ENCODE measurements at places on chromosomes 1 and 21.

GRCh38 chr21:38623552-38623951 lies 125.3 kb upstream of the ERG start:
- no peak for DNase-seq

DNA sequence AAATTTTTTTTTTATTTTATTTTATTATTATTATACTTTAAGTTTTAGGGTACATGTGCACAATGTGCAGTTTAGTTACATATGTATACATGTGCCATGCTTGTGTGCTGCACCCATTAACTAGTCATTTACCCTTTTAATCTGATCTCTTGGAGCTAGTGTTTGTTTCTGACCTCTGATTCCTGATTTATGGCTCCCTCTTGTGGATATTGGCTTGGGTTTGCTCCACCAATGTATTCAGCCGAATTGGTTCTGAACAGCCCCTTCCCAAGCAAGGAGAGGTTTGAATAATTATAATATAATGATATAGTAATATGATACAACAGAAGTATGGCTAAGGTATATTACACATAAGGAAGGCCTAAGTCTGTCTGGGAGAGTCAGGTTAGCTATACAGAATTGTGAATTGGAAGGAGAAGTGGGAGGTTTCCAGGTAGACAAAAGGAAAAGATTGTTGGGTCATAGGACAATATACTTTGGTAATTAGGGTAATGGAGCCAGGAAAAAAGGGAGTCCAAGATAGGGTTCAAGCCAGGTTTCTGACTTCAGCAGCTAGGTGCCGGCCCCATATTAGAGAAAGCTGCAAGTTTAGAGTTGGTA lies 53.1 kb upstream of the HMCN1 start:
- DNase-seq = peak; percentile 67

DNA sequence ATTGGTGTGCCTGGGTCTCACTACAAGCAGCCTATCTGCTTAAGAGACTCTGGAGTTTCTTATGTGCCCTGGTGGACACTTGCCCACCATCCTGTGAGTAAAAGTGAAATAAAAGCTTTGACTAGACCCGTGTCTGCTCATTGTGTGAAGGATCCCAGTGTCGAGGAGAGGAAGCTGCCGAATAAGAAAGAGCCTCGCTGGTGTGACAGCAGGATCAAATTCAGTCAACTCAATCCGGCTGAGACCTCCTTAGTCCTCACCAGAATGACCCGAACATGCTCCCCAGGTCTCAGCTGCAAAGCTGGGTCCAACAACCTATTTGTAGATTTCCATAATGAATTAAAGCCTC lies 14.8 kb downstream of the CD2 start:
- DNase-seq = no peak

GRCh38 chr1:187396226-187396625 lies 567.5 kb downstream of the PLA2G4A start:
- DNase-seq = peak; percentile 25

GRCh38 chr1:247528812-247529474 lies 7.3 kb downstream of the OR2C3 start:
- no peak for DNase-seq

GRCh38 chr1:96384611-96385010 lies 337.0 kb upstream of the PTBP2 start:
- DNase-seq = no peak

DNA sequence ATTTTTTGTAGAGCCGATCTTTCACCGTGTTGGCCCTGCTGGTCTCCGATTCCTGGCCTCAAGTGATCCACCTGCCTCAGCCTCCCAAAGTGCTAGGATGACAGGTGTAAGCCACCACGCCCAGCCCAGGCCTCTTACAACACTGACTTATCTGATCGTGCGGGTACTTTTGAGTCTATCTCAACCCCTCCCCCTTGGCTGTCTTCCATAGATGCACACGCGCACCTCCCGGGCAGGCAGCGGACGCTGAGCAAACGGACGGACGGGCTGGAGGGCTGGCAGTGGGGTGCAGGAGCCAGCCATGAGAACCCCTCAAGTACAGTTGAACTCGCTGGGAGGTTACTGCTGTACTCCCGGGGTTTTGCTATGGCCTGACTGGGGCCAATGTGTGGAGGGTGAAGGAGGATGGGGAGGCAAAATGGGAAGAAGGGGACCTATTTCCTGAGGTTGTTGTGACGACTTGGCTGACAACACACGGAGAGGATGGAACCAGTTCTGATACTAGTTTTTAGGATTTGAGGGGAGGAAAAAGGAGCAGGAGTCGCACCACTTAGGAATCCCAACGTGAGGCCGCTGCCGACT lies 959 bp downstream of the CD58 start:
- peak; percentile 79 for DNase-seq

GRCh38 chr1:191671236-191671635 lies 487.0 kb upstream of the RGS18 start:
- DNase-seq = no peak

- DNase-seq = no peak
Measured at GRCh38 chr1:226688056-226688748, 50.9 kb downstream of the ITPKB start.

DNA sequence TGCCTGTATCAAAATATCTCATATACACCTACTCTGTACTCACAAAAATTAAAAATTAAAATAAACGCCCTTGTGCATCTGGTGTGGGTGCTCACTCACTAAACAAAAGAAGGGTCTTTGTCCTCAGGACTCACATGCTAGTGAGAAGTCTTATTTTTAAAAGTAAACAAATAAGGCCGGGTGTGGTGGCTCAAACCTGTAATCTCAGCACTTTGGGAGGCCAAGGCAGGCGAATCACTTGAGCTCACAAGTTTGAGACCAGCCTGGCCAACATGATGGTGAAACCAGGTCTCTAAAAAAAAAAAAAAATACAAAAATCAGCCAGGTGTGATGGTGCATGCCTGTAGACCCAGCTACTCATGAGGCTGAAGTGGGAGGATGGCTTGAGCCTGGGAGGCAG lies 51.5 kb downstream of the BCAR3 start:
- DNase-seq = no peak

GRCh38 chr1:232891071-232891470 lies 59.3 kb upstream of the NTPCR start:
- no peak for DNase-seq

DNA sequence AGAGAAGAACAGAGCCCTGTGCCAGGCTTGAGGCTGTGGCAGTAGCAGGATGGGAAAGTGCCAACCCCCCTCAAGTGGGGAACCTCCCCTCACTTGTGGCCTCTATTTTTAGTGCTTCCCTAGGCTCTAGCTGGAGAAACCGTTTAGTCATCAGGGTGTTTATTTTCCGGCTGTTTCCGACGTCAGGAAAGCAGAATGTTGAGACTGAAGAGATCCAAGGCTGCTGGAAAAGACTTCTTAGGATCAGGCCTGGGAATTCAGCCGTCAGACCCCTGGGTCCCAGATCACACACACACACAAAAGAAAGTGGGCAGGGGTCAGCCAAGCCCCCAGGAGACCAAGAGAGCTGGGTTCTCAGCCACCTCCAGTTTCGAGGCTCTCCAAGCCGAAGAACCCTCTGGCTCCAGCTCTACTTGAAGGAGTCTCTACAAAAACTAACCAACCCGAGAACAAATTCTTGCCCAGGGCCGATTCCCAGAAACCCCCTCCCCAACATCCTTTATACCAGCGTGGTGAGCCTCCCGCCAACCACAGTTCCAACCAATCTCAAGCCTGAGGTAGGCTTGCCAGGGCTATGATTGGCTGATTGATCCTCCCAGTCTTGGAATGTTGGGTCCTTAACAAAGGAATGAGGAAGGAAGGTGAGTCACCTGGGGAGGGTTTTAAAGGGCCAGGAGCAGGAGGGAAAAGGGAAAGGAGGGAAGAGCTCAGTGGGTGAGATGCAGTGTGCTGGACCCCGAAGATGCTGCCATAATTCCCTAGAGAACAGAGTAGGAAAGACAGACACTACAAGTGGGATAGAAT lies 2.5 kb upstream of the MEF2D start:
- peak; percentile 87 for DNase-seq

- no peak for DNase-seq
Measured at GRCh38 chr1:87045761-87046304, 131.4 kb downstream of the HS2ST1 start.

DNA sequence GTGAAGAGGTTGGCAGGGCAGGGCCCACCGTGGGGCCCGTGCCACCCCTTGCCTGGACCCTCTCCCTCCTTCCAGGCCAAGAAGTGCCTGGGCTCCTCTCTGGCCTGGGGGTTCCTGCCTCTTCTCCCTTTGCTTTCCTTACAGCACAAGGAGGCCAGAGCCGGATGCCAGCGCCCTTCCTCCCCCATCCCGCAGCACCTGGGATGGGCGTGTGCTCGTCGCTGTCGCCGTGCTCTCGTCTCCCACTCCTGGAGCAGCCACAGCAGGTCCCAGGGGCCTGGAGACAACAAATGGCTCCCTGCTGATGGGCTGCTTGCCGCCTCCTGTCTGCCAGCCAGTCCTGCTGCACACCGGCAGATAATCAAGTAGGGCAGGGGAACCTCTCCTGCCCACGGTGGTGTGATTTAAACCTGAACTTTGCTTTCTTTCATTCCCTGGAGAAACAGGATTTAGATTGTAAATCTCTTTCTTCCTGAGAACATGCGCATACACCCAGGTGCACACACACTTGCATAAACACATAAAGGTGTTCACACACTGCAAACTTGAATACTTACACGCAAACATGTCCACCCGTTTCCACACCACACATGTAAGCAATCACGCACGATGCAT lies 50.8 kb upstream of the POU3F1 start:
- no peak for DNase-seq

DNA sequence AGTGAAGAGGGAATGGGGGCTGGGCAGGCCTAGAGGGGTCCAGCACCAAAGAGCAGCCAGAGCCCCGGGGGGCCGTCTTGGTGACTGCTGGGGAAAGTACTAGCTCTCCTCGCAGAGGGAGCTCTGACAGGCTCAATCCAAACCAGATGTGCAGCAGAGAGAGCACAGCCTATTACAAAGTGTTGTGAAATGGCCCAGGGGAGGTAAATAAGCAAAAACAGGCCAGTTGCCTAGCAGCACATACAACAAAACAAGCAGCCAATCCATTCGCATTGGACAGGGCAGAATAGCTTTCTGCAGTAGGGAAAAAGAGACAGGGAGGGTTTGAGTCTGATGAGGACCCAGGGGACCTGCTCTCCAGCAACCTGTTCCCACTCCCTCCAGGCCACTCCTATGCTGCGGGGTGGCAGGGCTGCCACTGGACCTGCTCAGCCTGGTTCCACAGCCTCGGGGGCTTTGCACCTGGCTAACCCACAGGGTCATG lies 239.6 kb upstream of the FGGY start:
- DNase-seq = peak; percentile 95

DNA sequence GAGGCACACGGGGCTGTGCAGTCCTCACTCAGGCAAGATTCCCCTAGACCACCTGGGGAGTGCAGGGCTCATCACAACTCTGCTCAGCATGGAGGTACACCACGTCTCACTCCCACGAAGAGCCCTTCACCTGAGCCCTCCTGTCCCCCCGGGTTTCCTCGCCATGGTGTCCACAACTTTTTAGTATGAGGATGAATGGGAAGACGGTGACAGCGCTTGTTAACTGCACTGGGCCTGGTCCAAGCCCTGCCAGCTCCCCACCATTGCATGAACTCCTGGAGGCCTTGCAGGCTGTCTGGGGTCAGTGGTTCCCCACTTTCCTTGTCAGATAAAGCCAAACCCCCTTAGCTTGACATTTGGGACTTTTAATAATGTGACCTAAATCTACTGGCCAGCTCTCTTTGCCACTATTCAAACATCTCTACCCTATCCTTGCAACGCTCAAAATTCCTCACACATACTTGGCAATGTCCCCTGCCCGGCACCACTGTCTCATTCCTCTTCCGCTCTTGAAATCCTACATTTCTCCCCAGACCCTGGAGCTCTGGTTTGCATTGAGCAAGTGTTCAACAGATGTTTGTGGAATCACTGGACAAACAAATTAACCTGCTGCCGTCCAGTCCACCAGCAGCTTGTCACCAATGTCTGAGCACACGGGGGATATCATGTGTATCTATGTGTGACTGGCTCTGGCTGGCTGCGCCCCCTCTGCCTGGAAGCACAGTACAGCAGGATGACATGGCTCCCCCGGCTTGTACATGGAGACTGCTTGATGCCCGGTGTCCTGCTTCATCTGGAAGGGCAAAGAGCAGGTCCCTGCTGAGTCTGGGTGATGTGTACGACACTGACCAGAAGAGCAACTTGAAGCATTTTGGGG lies 11.2 kb downstream of the TMEM9 start:
- DNase-seq = no peak

GRCh38 chr1:226128487-226129075 lies 58.0 kb downstream of the ACBD3 start:
- DNase-seq = no peak

GRCh38 chr21:45459171-45460010 lies 54.4 kb downstream of the COL18A1 start:
- no peak for DNase-seq

DNA sequence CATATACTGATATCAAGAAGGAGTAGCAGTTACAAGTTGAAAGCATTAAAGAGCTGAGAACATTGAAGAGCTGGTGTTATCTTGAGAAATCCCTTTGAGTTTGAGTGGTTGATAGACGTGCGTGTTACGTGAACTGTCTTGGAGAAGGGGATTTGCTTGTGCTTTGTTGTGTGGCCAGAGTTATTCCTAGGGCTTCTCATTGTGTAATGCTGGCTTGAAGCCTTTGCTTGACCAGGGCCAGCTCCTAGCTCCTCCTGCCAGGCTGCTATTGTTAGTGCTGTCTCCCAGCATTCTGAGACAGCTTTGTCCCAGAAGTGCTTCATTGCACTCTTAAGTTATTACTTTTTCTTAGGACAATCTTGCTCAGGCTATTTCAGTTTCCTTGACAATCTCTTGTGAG lies 116.2 kb upstream of the KCNK2 start:
- no peak for DNase-seq

GRCh38 chr1:2215909-2216766 lies 12.0 kb upstream of the SKI start:
- DNase-seq = no peak

DNA sequence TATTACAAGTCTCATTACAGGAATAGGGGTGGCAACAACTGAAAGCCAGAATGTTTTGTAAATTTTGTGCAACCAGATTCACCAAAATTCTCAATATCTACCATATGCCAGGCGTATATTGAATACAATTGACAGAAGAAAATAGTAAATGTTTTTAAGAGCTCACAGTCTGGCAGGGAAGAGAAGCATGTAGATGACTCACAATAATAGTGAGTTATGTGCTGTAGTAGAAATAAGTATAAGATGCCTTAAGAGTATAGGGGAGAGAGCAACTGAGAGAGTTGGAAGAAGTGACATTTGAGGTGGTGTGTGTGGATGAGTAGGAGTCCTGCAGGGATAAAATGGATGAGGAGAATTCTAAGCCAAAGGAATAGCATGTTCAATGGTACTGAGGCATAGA lies 170.5 kb upstream of the FGGY start:
- no peak for DNase-seq

- no peak for DNase-seq
Measured at GRCh38 chr1:30445449-30445848, 277.9 kb downstream of the MATN1 start.

GRCh38 chr21:30719401-30719800 lies 824 bp upstream of the KRTAP21-3 start:
- no peak for DNase-seq

Data from kidney (tissue), 22 donors.